ENCODE measurements at places on chromosomes 6 and 20.

DNA sequence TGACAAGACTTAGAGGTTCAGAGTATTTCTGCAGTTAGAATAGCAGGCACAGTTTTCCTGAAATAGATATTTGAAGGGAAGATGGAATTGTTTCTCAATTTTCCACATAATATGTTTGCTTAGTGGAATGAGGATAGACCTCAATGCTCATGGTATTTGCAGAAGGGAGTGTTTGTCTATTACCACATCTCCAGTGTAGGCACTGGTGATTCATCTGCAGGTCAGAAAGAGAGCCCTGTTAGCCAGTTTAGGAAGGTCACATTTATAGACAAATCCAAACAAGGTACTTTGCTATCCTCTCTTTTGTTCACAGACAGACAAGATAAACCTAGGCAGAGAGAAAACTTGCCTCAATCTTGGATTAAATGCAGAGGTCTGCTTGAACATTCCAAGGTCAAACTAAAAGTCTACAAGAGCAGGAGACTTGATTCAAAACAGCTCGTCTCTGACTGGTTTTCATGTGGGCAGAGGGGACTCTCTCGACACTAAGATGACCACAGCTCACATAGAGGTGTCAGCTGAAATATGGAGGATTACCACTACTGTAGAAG is 22.8 kb downstream of the ISM1 start:
- no peak for DNase-seq

GRCh38 chr6:119960036-119960435 is 610.5 kb upstream of the MAN1A1 start:
- no peak for DNase-seq

DNA sequence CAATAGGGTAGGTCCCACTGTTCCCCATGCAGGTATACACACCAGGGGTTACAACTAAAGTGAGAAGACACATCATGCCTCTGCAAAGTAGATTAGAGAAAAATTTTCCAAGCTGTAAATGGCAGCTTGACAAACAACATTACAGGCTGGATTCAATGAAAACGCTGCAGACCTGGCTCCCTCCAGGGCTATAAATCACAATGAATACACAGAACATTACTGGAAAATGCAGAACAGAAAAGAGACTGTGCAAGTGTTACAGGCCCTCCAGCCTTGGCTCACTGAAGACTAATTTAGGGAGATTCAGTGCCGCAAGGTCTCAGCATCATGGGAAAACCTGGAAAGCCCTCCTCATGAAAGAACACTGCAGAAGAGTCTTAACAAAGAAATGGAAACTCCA is 207.8 kb downstream of the KHDC1L start:
- no peak for DNase-seq

- no peak for DNase-seq
Observed at GRCh38 chr6:62982951-62983350, 228.3 kb upstream of the FKBP1C start.

- no peak for DNase-seq
Observed at GRCh38 chr6:106520711-106521401, 108.4 kb downstream of the RTN4IP1 start.

DNA sequence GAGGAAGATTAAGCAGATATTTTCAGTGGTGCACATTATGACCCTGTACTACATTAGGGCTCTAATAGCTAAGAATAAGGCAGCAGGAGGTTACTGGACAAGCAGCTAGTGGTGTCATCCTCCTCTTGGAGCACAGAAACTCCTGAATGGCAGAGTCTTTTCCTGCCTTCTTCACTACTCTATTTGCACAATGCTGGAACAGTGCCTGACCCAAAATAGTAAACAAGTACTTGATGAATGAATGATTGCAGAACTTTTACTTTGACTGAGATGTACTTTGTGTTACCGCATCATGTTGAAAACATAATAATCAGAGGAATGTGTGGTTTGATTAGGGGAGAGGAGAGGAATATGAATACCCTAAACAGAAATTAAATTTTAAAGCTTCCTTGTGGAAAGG is 30.0 kb upstream of the UST start:
- DNase-seq = no peak

DNA sequence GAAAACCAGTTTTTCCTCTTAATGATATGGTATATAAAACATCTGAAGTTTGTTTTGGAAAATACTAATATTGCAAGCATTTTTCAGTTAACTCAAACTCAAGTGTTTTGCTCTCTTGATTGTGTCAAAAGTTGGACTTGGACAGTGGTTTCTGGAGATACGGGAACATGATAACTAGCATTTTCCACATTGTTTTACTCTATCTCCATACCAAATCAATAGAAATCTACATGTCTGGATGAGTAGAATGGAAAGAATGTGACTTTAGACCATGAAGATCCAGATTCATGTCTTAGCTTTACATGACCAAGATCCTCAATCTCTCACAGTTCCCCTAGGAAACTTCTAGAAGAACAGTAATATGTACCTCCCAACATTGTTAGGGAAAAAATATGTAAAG is 22.2 kb upstream of the FBXO30 start:
- DNase-seq = no peak

DNA sequence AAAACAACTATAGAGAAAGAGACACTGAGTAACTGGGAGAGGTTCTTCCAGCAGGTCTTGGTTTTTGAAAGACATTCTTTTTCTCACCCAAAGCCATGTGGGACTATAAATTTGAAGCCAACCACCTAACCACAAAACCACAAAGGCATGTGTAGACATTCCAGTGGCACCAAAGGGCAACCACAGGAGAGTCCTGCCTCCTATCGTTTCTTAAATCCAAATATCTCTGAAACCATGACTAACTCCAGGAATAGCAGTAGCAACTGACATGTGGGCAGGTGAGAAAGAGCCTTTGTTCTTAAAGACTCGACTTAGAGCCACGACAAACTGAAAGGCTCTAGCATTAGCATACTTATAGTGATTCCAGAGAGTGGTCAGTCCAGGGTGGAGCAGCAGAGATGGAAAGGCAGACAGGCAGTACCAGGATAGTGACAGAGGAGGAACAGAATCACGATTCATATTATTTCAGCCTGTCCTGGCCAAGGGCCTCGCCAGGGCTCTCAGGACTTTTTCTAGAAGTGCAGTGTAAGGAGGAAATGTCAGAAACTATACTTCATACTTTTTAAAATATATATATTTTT is 9.4 kb upstream of the COL9A1 start:
- no peak for DNase-seq

- peak; percentile 71 for DNase-seq
Observed at GRCh38 chr6:6856538-6857523, 250.9 kb upstream of the RREB1 start.

- no peak for DNase-seq
Observed at GRCh38 chr6:41408576-41408975, 73.2 kb downstream of the NCR2 start.

DNA sequence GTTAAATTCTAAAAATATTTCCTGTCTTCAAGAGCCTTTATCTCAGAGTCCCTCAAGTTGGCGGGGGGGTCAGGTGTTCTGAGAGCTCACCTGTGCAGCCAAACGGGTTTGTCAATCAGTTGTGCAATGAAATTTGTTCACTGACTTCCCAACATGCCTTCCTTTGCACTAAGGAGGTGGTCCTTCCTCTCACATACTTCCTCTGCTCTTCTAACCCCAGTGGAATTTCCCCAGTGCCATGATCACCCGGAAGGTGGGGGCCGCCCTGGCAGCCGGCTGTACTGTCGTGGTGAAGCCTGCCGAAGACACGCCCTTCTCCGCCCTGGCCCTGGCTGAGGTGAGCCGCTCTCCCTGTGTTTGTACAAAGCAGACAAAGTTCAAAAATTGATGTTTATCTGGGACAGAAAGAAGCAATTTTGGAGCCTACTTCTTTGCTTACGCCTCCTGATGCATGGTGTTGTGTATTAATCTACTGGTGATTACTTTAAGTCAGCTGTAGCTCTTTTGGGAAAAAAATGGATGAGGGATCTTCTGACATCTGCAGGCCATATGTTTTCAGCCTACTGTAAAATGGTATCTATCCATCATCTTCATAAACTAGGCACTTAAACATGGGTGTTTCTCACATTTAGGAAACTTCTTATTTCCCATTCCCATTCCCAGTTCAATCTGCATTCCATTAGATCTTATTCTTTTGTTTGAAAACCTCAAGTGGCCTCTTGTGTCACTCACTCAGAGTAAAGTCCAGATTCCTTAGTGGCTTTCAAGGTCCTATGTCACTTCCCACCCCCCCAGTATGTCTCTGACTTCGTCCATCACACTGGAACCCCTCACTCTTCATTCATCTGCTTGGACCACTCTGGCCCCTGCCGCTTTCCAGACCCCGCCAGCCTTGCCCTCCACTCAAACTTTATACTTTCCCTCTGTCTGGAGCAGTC is 10.1 kb downstream of the ALDH5A1 start:
- no peak for DNase-seq

GRCh38 chr6:37537548-37537947 is 37.9 kb upstream of the CCDC167 start:
- DNase-seq = no peak

Measured in D341Med (cell line).